Fibroblast of skin of right biceps (primary cell): ENCODE measurements at places on chromosomes 12 and 14.

GRCh38 chr12:77299001-77299400 lies 233.6 kb upstream of the E2F7 start:
- DNase-seq = peak; percentile 9

DNA sequence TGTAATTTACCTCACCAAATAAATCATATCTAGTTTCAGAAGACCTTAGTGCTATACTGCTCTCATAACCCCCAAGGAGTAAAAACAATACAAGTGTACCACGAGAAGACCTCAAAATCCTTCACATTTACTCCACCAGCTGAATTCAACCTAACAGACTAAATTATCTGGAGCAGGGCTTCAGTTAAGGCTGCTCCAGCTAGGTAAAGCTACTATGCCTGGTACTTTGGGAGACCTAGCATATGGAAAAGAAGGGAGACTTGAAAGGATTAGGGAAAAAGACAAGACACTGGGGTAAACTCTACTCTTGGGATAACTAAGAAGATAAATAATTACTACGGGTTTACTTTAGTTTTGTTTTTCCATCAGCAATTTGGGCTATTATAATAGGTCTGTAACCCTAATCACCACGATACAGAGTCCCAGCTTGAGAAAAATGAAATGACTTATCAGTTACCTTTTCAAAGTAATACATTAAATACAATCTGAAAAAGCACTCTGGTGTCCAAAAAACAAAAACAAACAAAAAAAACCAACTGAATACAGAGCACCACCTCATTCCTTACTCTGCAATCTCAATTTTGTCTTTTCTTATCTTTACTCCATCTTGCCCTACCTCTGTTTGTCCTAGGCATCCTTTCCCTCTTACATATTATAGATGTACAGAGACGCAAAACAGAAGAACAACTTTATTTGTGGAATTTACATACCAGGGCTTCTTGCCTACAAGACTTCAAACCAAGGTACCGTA lies 2.1 kb downstream of the EML5 start:
- DNase-seq = no peak

DNA sequence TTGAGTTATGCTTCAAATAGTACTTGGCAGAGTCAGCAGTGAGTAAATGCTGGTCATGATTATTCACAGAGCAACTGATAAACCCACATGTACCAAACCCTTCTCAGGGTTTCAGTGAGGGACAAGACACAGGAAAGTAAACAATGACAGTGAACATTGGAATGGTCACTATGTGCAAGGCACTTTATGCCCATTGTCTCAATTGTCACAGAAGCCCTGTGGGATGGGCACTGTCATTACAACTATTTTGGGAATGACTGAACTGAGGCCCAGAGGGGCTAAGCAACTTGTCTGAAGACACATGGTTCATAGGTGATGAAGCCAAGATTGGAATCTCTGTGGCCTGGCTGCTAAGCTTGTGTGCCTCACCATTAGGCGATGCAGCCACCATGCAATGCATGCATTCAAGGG lies 238.5 kb downstream of the RBM19 start:
- DNase-seq = peak; percentile 78

DNA sequence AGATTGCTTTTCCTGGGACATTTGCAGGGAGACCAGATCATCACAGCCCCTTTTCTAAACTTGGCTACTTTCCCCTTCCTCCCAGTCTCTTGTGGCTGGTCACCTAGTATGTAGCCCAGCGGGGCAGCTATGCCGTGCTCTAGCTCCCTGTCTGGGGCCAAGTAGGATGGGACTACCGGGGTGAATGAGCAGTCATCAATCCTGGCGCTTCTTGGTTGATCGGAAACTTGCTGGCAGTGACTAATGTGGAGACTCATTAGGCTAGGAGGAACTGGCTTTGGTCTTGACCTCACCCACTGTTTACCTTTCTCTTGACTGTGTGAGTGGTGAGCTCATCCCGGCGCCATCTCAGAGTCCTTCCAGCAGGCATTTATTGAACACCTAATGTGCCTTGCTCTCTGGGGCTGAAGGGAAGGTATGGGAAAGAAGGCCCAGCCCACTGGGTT lies 15.9 kb downstream of the PLEKHG3 start:
- DNase-seq = peak; percentile 79

DNA sequence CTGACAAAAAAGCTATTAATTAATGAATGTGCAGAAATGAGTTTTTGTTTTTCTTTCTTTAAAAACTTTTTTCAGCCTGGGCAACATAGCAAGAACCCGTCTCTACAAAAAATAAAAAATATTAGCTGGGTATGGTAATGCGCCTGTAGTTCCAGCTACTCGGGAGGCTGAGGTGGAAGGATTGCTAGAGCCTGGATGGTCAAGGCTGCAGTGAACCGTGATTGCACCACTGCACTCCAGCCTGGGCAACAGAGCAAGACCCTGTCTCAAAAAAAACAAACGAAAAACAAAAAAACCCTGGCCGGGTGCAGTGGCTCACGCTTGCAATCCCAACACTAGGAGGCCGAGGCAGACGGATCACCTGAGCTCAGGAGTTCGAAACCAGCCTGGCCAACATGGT lies 7.9 kb downstream of the GIT2 start:
- no peak for DNase-seq
